ENCODE measurements at places on chromosomes 1 and 21.

DNA sequence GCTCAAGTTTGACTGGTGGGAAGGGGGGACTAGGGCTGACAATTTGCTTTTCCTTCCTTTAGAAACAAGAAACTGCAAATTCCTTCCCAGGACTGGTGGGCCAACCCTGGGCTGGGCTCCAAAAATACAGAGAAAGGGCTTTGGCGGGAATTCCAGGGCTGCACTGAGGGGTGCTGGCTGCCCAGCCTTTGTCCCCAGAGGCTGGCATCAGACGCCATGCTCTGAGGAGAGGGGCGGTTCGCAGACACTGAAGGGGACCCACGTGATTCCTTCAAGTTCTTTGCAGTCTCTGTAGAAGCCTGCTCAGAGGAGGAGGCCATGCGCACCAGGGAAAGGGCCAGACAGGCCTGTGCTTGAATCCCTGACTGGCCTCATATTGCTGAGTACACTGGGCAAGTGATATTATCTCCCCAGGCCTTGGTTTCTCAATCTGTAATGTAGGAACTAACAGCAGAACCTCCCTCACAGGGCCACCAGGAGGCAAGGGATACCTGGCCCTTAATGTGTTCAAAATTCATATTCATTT lies 119.5 kb downstream of the EPHB2 start:
- no peaks in the 10 kb centered on the region for H3K27me3 ChIP-seq
- DNase-seq = peak; percentile 89
- peak overlapping the region; percentile 83 for H3K27ac ChIP-seq
- H3K36me3 ChIP-seq = peaks cover 8% of the 10 kb centered on the region

- no peaks in the 10 kb centered on the region for H3K4me1 ChIP-seq
- no peak overlapping the region for H3K27ac ChIP-seq
- no peak for DNase-seq
- no peak overlapping the region for H3K4me3 ChIP-seq
Measured at GRCh38 chr1:42328916-42329496, 6.0 kb downstream of the FOXJ3 start.

DNA sequence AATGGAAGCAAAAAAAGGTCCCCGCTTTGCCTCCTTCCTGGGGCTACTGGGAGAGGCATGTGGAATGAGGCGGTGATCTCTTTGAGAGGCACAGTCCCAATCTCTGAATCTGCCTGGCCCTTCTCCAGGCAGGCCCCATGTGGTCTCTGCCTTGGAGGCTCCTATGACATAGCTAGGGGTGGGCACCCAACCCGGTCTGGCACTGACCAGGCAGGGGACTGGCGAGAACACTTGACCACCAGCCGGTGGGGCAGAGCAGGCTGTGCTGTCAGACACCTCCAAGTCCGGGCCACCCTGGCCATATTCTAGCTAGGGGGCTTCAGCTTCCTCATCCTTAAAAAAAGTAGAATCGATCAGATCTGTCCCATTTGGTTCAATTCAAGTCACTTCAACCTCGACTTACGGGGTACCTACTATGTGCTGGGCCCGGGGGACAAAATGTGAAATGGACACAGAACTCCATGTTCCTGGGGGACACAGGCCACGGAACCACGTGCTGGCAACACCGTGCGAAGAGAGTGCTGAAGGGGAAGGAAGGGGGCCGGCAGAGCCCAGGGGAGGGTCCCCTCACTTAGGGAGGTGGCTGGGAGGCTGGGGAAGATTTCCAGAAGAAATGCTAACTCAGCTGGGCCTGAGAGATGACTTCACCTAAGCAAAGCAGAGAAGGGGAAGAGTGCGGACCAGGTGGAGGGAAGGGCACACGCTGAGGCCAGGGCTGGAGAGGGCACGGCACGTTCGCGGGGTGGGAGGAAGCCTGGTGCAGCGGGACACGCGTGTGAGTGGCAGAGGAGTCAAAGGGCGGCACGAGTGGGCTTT lies 33.3 kb downstream of the HSPG2 start:
- H3K27me3 ChIP-seq = no peaks in the 10 kb centered on the region
- peaks cover 58% of the 10 kb centered on the region for H3K4me1 ChIP-seq
- H3K27ac ChIP-seq = no peak overlapping the region
- DNase-seq = no peak
- H3K4me3 ChIP-seq = no peak overlapping the region

DNA sequence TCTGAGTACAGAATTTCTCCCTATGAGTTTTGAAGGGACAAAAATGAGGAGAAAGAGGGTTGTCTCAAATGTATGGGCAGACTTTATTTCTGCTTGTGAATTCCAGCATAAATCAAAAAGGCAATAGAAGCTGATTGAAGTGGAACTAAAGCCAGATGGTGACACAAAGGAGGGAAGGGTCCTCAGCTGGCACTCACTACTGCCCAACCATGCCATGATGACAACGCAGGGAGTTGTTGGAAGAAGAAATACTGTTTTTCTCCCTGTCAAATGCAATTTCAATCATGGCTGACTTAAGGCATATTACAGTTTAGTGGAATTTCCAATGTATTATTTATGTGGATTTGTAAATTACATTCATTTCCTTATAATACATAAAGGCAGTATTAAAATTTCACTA lies 805.8 kb downstream of the ADGRL2 start:
- H3K36me3 ChIP-seq = no peaks in the 10 kb centered on the region
- no peak overlapping the region for H3K27ac ChIP-seq
- no peak for DNase-seq
- no peak overlapping the region for H3K4me3 ChIP-seq

- no peak overlapping the region for H3K27ac ChIP-seq
- H3K4me1 ChIP-seq = peaks cover 13% of the 10 kb centered on the region
- DNase-seq = peak; percentile 46
- no peaks in the 10 kb centered on the region for H3K36me3 ChIP-seq
Measured at GRCh38 chr1:246801241-246802020, 77.2 kb downstream of the SCCPDH start.

DNA sequence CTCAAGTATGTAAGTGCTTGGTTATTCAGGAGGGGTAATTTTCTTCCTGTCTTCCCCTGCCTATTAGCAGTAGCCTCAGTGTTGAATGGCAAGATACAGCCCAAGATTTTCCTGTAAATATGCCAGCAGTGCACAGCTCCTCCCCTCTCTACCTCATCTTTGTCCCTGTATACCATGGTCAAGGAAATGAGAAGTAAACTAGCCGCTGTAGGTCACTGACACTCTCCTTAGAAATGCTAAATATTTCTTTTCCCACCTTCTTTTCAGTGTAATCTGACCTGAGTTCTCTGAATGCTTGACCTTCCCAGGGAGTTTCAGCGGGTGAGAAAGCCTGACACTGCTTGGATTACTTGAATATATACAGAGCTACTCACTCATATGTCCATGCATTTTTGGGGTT lies 84.1 kb upstream of the ZNF326 start:
- no peak overlapping the region for H3K4me3 ChIP-seq
- DNase-seq = no peak
- peak overlapping the region; percentile 37 for H3K27ac ChIP-seq
- no peaks in the 10 kb centered on the region for H3K27me3 ChIP-seq
- H3K4me1 ChIP-seq = peaks cover 12% of the 10 kb centered on the region

All from spinal cord (tissue), 10 donors.